ENCODE measurements at places on chromosomes 4 and X. TPM values are rescaled to one million over a fixed set of nuclear protein-coding genes. Genes with fewer than 3 reads are reported as not detected.

The RADX gene
- 1.5 TPM for total RNA-seq

The CCDC160 gene
- not detected for total RNA-seq

The XPNPEP2 gene
- total RNA-seq, result 26.5 TPM

The ERCC6L gene
- 0.09 TPM for total RNA-seq

The QRFPR gene
- total RNA-seq, result not detected

The GAGE2A gene
- total RNA-seq, result not detected

The TCEAL9 gene
- total RNA-seq, result 14.2 TPM

The TDO2 gene
- 573 TPM for total RNA-seq

The NDST4 gene
- total RNA-seq, result not detected

The DDIT4L gene
- total RNA-seq, result 0.31 TPM

- peak; percentile 61 for DNase-seq
These were observed 886 bp upstream of the NDST3 start for GRCh38 chr4:118033148-118034052.

DNA sequence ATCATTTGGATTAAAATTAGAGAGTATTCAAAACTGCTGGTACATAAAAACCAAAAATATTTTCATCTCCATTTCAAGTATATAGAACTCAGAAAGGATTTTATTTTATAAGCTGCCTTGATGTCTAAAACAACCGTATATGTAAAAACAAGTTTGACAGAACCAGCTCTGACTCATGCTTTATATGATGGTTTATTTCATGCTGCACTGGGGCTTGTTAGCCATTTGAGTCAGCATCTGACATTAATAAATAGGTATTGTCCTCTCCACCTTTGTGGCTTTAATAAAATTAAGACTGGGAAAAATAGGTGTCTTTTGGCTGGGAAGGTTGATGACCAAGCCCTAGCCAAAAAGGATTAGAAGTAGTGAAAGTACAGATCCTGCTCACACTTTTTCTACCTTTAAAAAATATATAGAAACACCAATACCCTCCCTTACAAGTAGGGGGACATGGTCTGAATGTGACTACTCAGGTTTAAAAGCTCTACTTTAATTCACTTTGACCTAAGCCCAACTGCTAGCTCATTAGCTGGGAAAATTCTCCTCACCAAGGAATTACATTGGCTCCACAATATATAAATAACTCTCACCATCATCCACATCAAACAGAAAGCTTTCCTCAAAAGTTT is 228.1 kb downstream of the ADAMTS3 start:
- DNase-seq, result no peak

DNA sequence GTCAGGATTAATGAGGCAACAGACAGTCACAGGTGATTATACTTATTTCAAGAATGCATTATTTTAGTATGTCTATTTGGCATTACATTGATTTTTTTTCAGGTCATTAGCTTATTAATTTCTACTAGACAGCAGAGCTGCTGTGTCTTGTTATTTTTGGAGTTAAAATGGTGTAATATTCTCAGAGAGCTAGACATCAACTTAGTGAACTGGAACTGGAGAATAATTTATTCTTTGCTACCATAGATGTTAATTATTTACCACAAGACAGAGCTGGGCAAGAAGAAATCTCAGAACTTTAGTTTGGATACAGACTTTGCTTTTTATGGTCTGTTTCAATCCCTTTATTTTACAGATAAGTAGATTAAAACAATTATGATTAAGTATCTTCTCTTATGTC is 10.2 kb upstream of the HPGD start:
- DNase-seq, result no peak

- no peak for DNase-seq
These were observed 339.8 kb upstream of the GATB start for GRCh38 chr4:152100379-152101201.

GRCh38 chrX:154446430-154446829 is 2.5 kb downstream of the FAM50A start:
- DNase-seq, result no peak

DNA sequence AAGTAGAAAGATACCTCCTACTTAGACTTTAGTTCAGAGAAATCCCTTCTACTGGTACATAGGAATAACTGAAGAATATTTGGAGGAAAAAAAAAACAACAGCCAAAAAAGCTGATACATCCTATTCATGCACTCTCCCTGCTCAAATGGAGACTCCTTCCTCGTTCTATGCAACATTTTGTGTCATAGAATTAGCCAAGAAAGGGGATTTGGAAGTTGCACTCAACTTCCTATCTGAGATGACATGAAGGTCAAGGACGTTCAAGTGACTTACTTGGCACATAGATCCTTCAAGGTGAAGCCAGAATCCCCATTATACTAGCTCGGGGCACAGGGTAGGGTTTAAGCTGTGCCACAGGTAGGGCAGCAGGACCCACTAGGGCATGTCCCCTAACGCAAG is 56.2 kb upstream of the S100G start:
- no peak for DNase-seq

GRCh38 chrX:132623300-132623699 is 134.5 kb upstream of the MBNL3 start:
- no peak for DNase-seq

DNA sequence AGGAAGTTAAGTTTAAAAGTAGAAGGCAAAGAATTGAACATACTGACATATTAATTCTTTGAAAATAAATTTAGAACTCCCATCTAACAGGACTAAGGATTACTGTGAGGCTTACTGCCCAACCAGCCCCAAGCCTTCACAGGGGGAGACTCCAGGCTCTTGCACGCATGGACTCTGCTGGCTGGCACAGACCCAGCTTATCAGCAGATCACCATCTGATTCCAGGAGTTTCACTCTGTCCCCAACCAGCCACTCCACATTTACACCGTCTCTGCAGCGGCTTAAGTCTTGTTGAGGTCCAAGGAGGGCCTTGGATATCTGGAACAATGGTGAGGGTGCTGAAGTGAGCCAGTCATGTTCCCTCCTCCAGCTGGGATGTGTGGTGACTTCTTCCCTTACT is 16.4 kb upstream of the OTUD4 start:
- DNase-seq, result no peak

- no peak for DNase-seq
These were observed 89.2 kb downstream of the WDFY3 start for GRCh38 chr4:84877051-84877833.

DNA sequence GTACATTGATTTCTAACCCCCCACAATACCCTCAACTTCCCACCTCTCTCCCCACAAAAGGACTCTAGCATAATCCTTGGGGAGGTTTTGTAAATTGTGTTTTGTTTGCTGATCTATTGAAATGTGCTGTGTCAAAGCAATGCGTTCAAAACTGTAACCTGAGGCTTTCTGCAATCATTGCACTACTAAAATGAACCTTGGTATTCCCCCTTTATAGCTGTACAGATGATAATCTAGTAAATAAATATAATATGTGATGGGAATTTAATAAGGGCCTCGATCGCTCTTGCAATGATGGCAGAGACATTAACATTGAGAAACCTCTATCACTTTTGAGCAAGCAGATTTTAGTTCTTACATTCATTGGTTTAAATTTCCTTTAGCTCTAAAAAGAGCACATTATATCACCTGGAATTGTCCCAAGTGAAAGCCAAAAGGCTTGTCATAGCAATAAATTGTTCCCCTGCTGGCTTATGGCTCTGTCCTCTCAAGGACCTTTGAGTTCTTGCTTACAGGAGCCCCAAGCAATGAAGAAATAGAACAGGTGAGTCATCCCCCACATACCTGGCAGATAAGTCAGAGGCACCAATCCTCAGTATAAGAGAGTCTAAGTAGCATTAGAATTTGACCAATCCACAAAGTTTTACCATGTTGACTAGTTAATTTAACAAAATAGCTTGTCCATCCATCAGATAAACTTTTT is 18.4 kb upstream of the ACE2 start:
- no peak for DNase-seq

DNA sequence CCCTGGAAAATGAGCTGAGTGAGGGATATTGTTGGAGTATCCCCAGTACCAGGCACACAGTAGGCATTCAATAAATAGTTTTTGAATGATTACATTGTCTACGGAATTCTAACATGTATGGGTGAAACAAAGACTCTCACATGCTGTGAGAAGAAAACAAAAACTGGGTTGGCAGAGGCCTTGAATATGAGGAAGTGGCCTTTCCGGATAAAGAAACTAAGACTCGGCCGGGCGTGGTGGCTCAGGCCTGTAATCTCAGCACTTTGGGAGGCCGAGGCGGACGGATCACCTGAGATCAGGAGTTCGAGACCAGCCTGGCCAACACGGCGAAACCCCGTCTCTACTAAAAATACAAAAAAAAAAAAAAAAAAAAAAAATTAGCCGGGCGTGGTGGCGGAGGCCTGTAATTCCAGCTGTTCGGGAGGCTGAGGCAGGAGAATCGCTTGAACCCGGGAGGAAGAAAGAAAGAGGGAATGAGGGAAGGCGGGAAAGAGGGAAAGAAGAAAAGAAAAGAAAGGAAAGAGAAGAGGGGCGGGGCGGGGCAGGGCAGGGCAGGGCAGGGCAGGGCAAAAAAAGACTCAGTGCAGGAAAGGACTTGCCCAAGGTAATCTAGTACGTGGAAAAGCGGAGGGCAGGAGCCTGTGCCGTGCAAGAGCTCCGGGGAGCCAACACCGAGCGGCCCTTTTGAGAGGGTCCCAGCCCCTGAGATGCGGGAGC is 689 bp upstream of the TMA16 start:
- DNase-seq, result no peak

DNA sequence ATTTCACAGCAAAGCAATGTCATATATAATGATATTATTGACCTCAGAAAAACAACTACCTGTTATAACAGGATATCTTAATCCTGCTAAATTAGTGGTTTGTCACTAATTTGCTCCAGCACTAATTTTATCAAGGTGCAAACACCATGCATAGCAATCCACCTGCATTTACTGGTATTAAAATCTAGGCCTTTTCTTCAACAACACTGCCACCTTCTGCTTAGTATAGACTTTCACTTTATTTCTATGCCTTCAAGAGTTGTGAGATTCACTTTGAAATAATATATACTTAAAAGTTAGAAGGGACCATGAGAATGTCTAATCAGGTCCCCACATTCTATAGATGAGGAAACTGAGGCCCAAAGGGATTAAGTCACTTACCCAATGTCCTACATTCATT is 82.1 kb upstream of the IQCM start:
- no peak for DNase-seq

- no peak for DNase-seq
These were observed 26.9 kb downstream of the AFF1 start for GRCh38 chr4:86961605-86962295.

- DNase-seq, result no peak
These were observed 88.9 kb downstream of the JAKMIP1 start for GRCh38 chr4:6111354-6111960.

- DNase-seq, result no peak
These were observed 8.2 kb upstream of the TLR10 start for GRCh38 chr4:38791010-38791409.

DNA sequence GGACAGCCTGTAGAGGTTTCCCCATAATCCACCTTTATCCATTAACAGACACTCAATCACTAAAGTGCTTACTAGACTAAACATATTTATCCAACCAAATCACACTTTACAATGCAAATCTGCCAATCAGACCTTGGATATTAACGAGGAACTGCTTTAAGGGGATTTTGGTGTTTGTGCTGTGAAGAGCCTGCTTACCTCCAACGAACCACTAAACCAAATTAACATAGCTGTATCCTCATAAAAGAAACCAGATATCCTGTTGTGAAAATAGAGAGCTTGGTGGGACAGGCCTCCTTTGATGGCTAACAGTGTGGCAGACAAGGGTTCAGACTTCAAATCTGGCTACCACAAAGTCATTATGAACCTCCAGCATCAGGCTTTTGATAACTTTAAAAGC is 252.6 kb upstream of the HAND2 start:
- no peak for DNase-seq

DNA sequence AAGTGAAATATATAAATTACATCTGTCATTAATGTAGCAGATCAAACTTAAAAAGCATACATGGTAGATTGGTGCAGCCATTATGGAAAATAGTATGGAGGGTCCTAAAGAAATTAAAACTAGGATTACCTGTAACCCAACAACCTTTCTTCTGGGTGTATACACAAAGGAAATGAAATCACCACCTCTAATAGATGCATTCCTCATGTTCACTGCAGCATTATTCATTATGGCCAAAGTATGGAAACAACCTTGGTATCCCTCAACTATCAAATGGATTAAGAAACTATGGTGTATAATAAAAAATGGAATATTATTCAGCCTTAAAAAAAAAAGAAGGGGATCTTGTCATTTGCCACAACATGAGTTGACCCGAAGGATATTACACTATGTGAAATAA is 13.7 kb downstream of the WDFY3 start:
- DNase-seq, result no peak

DNA sequence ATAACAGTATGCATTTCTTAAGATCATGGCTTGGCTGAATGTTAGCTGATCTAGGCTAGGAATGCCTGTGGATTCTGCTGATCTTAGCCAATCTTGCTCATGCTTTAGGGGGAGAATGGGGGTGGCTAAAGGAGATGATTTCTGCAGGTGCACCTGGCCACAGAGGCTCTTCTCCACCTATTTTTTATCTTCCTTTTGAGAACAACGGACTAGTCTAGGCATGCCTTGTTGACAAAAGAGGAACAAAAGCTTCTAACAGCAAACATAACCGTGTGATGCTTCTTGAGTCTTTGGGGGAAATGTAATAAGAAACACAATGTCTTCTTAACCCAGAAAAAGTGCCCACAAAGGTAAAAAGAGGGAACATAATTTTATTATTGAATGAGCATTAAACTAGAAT is 743.5 kb downstream of the ARAP2 start:
- no peak for DNase-seq

DNA sequence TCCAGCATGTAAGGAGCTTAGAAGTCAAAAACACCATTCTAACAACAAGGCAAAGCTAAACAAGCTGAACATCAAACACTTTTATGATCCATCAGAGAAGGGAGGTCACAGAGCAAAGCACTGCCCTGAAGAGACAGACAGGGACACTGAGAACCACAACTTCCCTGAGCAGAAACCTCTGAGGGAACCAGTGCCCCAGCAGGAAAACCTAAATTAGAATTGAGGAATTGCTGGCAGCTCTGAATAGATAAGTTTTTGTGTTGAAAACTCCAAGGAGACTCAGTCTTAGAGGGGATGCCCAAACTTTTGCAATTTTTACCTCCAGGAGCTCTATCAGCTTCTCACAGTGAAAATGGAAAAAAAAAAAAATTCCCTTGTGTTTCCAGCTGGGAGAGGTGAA is 83.0 kb upstream of the MAPK10 start:
- no peak for DNase-seq

DNA sequence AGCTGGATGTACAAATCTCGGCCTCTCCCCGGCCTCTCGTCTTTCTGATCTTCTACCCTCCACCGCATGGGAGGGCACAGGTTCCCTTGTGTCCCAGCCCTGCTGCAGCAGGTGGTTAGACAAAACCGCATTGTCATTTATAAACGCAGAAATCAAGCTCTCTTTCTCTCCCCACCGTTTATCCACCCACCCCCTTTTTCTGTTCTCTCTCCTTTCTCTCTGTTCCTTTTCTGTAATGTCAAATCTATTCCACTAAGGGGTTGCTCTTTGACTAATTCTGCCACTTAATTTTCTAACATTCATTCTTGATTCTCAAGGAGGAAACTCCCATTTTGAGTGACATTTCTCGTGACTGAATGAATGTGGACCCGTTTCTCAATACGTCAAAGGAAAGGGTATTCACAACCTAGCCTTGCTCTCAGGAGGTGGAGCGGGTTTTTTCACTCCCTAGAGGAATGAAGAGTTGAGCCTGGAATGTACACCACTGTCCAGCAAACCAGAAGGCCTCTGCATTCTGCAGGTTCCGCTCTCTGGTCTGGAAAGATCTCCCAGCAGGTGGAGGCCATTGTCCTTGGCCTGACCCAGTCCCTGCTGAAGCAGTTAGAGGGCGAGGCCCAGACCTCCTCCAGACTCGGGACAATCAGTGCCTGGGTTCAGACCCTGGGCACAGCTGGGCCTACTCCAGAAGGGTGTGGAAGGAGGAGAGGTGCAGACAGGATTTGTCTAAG is 70.9 kb upstream of the ENPP6 start:
- DNase-seq, result no peak

All from right lobe of liver (tissue), 6 donors.